ENCODE measurements at places on chromosomes 2 and 18. TPM values are rescaled to one million over a fixed set of nuclear protein-coding genes. Genes with fewer than 3 reads are reported as not detected.

RNF149 gene
- polyA plus RNA-seq, result 47.1 TPM

GLI2 gene
- 0.04 TPM for polyA plus RNA-seq

NT5C1B gene
- polyA plus RNA-seq, result not detected

RAB11FIP5 gene
- polyA plus RNA-seq, result 41.2 TPM

PHOSPHO2 gene
- 0.73 TPM for polyA plus RNA-seq

NEU2 gene
- not detected for polyA plus RNA-seq

SLC25A12 gene
- polyA plus RNA-seq, result 19.3 TPM

PLGLB2 gene
- 0.88 TPM for polyA plus RNA-seq

SERPINB4 gene
- polyA plus RNA-seq, result 0.52 TPM
